Left ventricle myocardium inferior (tissue), 1 donor: ENCODE measurements at places on chromosomes 13 and 19.

- no peak for DNase-seq
These were observed 219.0 kb downstream of the COG6 start for GRCh38 chr13:39874331-39875053.

- no peak for DNase-seq
These were observed 116.0 kb upstream of the ARGLU1 start for GRCh38 chr13:106683918-106684317.

DNA sequence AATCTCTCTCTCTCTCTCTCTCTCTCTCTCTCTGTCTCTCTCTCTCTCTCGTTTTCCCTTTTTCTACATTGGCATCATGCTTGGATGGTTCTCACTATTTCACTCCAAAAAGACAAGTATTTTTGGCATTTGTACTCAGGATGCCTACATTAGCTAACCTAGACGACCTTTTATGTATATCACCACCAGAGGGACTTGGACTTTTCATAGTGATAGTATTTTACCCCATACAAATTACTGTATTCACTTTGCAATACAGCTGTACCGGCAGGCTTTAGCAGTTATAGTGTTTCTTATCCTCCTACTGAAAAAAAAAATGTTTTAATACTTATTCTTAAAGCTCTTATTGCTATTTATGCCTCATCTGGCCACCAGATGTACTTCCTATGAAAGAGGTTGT, 687.2 kb upstream of the KLHL1 start:
- DNase-seq = no peak

- DNase-seq = no peak
These were observed 16.6 kb upstream of the ZNF253 start for GRCh38 chr19:19849056-19849455.

GRCh38 chr13:80374901-80375300, 34.0 kb upstream of the SPRY2 start:
- DNase-seq = no peak

DNA sequence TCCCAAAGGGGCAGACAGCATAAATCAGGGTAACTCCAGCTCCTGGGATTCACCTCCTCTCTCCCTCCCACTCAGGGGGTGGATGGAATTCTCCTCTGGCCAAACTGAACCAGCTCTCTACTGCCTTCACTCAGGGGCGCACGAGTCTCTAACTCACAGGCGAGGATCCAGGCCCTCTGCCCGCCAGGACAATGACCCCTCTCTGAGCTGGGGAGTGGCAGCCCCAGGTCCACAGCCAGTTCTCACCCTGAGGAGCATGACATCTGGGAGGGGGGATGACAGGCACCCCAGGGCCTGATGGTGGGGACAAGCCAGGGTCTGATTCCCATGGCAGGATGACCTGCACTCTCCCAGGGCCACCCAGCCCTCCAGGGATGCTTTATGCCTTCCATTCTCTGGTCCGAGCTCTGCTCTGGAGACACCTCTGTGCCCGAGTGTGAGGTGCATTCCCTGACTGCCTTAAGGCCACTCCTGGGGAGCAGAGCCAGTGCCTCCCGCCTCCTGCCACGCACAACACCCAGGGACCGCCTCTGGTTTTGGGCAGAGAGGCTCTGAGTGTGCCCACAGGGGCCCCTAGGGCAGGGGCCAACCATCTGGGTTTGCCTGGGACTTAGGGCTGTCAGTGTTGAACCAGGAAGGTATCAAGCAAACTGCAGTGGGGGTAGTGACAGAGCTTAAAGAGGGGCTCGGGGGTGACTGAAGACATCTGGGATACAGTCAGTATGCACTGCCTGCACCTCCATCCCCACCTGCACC, 66.2 kb downstream of the GNG7 start:
- DNase-seq = no peak

- DNase-seq = no peak
These were observed 47.4 kb upstream of the SERPINE3 start for GRCh38 chr13:51292000-51292565.

- no peak for DNase-seq
These were observed 150.5 kb downstream of the COL4A1 start for GRCh38 chr13:110156301-110157049.

GRCh38 chr13:74288361-74288911, 154.2 kb upstream of the KLF12 start:
- peak; percentile 26 for DNase-seq

GRCh38 chr19:925087-925525, 729 bp upstream of the ARID3A start:
- DNase-seq = peak; percentile 46

DNA sequence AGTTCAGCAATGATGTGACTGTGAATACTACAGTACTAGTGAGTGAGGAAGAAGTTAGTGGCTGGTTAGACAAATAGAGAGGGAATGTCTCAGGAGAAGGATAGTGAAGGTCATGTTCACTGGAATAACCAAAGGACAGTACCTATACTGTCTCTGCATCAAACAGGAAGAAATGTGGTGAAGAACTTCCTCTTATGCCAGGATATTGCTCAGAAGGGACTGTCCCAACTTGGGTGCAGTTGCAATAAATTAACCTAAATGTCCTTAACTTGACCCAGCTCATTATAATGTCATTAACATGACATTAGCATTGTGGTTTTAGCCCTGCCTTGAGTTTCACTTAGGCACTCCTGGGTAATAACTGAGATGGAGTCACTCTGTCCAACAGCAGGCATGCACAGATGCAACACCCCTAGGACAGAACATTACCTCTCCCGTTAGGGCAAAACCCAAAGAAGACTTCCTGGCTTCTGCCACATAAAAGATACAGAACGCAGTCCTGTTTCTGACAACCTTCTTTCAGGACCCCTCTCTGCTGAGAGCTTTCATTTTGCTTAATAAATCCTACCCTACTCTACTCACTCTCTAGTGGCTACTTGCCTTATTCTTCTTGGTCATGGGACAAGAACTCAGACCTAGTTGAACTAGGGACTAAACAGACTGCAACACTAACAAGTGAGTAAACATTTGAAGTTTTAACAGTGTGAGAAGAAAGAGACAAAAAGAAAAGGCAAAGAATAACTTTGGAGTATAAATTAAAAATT, 1591.6 kb upstream of the MIR17HG start:
- no peak for DNase-seq

- no peak for DNase-seq
These were observed 872 bp downstream of the FARSA start for GRCh38 chr19:12932392-12933286.

- peak; percentile 77 for DNase-seq
These were observed 4.8 kb upstream of the KCNC3 start for GRCh38 chr19:50333737-50334617.

DNA sequence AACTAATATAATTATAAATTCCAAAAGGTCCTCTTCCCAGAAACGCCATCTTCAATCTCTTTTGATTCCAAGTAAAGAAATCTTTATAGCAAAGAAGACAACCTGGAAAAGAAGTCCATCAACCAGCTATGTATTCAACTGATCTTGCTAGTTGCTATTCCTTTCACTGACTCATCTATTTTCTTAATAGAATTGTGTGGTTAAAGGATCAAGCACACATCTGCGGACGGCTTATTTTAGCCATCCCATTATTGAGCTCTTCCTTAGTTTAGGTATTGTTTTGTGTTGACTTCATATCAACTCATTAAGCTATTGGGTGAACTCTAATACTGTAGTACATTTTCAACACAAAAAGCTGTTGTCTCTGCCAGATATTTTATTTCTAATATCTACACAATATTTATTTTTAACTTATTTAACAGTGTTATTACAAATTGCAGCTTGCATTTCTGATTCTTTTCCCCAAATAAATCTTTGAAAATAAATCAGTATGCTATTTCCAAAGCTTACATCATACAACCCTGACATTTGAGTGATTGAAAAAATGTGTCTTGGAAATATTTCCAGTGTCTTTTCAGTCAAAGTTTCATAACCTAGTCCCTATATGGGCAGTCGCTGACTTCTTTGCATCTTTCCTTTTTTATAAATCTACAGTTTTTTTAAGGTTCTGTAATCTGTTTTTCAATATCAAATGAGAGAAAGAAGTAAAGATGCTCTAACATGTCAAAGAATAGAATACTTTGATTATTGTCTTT, 158.8 kb upstream of the SPRY2 start:
- DNase-seq = no peak

GRCh38 chr13:92225861-92226260, 827.4 kb downstream of the GPC5 start:
- no peak for DNase-seq

DNA sequence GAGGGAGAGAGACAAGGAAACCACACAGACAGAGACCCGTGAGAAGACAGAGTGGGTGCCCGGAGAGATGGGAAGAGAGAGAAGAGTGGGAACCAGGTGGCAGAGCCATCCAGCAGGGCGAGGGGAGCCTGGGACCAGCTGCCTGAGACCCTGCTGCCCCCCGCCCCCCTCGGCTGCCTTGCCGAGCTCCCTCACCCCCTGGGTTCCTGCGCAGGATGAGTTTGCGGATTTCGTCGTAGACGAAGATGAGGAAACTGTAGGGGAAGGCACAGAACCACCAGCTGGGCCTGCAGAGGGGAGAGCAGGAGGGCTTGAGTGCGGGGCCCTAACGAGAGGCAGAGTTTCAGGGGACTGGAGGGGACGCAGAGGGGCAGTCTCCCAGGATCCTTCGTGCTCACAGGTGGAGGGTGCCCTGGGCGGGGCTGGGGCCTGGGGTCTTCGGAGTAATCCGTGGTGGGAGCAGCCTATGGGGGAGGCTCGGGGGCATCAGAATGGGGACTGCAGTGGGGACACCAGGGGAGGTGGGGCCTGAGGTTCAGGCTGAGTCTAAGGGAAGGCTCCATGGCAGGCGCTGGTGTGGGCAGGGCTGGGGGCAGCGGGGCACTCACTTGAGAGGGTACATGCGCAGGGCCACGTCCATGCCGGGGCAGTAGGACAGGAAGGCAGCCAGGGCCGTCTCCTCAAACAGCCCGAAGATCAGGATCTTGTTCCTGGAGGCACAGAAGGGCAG, 8.1 kb upstream of the RABAC1 start:
- DNase-seq = no peak

GRCh38 chr19:38070573-38070972, 153.4 kb downstream of the DPF1 start:
- no peak for DNase-seq

DNA sequence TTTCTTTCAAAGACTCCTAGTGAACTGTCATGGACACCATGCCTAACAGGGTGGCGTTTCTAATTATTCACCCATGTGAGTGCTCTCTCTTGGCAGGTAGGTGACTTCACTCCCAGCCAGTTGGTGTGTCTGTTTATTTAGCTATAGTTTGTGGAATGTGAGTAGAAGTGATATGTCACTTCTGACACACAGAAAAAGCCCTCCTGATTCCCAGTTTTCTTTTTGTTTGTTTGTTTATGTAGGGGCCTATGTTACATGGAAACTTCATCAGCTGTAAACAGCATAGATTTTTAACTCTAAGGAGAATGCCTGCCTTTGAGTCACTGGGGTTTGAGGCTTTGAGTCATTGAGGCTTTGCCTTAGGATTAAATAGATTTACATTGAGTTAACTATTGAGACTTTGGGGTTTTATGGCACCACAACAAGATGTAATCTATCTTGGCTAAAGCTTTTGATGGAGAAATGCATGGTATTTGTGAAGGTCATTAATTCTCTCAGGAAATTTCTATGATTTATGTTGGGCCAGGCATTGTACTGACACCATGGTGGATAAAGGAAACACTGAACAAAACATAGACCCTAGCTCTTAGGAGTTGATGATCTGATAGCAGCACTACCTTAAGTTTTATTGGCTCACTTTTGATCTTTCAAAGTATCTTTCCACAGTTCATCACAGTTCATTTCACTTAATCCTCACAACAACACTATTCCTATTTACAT, 45.3 kb downstream of the UFM1 start:
- no peak for DNase-seq

GRCh38 chr13:23876265-23876664, 12.9 kb downstream of the MIPEP start:
- DNase-seq = no peak

DNA sequence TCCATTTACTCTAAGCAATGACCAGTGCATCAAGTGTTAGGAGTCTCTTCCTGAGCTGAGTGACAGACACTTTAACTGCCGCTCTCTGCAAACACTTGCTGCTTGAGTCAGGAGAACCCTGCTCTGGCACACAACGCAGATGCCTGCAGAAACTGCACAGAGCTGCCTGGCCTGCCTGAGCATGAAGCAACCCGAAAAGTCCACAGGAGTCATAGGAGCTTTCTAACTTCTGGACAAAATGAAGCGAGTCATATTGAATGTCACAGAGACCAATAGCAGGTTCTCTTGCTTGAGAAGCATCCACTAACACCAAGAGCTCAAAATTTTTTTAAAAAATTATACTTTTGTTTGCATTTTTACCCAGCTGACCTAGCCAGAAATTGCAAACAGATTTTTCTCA, 232.4 kb downstream of the LHFPL6 start:
- peak; percentile 35 for DNase-seq

- DNase-seq = no peak
These were observed 227.0 kb upstream of the SLITRK5 start for GRCh38 chr13:87444135-87444534.

DNA sequence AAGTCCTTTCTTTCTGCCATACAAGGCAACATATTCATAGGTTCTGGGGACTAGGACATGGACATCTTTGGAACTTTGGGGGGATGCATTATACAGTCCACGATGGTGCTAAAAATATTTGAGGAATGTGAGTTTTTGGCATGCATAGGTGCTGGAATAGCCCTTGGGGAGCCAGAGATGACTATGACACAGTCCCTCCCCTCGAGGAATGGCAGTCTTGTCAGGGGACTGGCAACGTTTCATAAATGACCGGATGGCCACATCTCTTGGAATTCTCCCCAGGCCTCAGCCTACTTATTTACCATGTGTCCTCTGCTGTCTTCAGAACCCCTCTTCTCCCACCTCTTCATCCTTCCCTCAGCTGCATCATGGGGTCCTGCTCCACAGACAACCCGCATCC, 13.6 kb downstream of the MEIOSIN start:
- DNase-seq = no peak
